Right lobe of liver (tissue), 6 donors: ENCODE measurements at places on chromosomes 6 and 20. TPM values are rescaled to one million over a fixed set of nuclear protein-coding genes. Genes with fewer than 3 reads are reported as not detected.

GRCh38 chr6:167776906-167777627, 49.6 kb upstream of the AFDN start:
- no peak for DNase-seq

- no peak for DNase-seq
Observed at GRCh38 chr20:43186312-43186711, 3.4 kb downstream of the PTPRT start.

F13A1 gene
- 2.0 TPM for total RNA-seq

DNA sequence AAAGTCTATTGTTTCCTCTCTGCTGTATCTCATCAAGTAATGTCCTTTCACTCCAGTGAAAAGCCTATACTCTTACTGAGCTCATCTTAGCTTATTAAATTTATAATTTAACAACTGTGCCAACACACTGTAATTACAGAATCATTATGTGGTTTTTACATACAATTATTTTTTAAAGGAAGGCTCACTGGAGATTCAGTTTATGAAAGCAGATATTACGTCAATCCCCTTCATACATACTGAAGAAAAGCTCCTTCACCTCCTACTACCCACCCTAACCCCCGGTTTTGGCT, 28.1 kb downstream of the ARHGAP18 start:
- DNase-seq = no peak

DNA sequence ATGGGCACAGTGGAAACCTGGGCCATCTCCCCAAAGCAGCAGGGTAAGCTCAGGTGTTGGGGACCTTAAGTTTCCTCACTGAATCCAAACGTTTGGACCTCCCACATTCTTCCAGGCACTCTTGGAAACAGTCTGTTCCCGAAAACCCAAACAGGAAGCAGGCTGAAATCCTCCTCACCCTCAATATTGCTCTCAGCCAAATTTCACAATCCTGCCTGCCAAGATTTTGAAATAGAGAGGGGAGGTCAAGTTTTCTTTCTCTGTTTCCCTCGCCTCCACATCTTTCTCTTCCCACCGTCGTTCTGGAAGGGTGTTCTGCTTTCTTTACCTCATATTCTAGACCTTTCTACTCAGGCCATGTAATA, 392.0 kb upstream of the SASH1 start:
- DNase-seq = no peak

ACOT13 gene
- total RNA-seq = 46.7 TPM

NNAT gene
- not detected for total RNA-seq

NDUFAF5 gene
- 9.8 TPM for total RNA-seq

- DNase-seq = no peak
Observed at GRCh38 chr20:1438361-1438760, 28.3 kb downstream of the NSFL1C start.

DNA sequence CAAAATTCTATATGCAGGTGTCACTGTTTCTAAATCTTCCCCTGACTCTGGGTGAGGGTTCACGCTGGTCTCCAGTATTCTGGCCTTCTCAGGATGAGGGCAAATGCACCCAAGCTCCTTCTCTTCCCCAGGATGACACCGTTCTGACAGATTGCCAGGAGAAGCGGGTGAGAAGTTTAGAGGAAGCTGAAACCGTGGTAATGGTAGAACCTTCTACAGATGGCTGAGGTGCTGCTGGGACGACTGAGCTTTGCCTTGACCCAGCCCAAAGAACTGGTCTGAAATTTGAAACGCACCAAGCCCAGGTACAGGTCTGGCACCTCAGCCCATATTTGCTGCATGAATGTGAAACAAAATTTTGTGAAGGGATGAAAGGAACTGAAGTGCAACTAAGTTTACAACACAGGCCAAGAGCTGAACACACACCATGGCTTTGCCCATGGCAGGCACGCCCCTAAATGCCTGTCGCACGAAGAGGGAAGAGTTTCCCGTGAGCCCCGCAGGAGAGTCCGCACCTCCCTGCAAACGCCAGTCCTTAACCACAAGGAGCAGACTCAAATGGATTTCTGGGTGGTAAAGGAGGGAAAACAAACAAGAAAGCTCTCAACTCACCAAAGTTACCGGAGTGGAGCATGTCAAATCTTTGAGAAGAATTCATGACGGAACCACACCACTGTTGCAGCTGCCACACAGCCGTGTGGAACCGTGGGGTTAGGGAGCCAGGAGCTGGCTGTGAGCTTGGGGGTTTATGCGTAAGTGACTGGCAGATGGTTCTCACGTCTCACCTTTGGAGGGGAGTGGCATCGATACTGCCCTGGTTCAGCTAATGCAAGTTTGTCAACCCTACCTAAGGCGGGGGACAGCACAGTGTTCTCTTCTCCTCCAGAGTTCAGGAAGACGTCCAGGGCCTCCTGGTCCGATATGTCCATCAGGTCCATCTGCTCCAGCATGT, 138.9 kb downstream of the DTNBP1 start:
- DNase-seq = no peak

NRM gene
- total RNA-seq = 2.0 TPM

DNA sequence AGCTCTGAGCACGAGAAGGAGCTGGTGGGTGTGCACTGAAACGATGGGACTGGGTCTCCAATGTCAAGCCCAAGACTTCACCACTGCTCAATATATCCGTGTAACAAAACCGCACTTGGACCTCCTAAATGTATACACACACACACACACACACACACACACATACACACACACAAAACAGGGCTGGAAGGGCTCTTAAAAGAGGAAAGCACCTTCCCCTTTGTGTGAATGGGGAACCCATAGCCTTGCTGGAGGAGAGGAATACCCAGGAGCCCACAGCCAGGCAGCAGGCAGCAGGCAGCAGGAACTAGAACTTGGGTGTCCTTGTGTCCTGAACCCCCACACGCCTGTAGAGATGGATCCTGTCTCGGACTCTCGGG, 29.8 kb downstream of the TGM2 start:
- DNase-seq = no peak
